Glutamatergic neuron (in vitro differentiated cells): ENCODE measurements at places on chromosomes 1 and 21.

DNA sequence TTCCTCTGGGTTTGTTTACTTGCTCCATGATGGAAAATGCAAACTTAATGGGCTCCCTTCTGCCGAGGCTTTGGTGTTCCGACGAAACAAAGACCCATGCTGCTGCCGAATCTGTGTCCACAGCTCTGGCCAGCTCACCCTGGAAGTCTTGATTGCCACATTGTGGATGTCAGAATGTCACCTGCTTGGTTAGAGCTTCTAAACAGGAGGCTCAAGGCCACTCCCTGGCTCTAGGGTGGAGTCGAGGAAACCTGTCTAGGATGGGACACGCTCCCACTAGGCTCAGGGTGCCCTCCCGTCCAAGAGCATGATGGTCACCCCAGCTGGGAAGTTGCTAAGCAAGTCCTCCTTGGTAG lies 279.3 kb upstream of the VAMP3 start:
- peaks cover 4% of the 10 kb centered on the region for H3K27me3 ChIP-seq
- H3K4me1 ChIP-seq: peaks cover 21% of the 10 kb centered on the region
- H3K36me3 ChIP-seq: no peaks in the 10 kb centered on the region
- H3K27ac ChIP-seq: no peak overlapping the region
- DNase-seq: no peak

- H3K4me1 ChIP-seq: peaks cover 7% of the 10 kb centered on the region
- H3K27ac ChIP-seq: no peak overlapping the region
- H3K4me3 ChIP-seq: no peak overlapping the region
- H3K27me3 ChIP-seq: peaks cover 7% of the 10 kb centered on the region
- no peak for DNase-seq
Observed at GRCh38 chr1:151545542-151545941, 5.4 kb downstream of the TUFT1 start.

DNA sequence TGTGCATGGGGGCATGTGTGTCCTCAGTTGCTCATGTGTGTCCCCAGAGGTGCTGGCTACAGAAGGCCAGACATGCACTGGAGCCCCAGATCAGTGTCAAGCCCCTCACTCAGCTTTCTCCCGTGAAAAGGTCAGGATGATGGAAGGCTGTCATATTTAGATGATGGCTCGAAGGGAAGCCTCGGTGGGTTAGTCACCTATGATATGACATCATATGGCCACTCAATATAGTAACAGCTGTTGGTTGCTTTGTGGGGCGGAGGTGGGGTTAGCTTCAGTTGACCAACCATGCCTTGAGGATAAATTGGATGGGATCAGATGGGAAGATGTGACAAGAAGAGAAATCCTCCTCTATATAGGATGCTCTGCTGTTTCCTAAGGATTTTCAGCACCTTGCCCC lies 43.5 kb upstream of the ATF3 start:
- peaks cover 18% of the 10 kb centered on the region for H3K4me1 ChIP-seq
- no peak for DNase-seq
- no peak overlapping the region for H3K4me3 ChIP-seq
- peaks cover 9% of the 10 kb centered on the region for H3K27me3 ChIP-seq
- H3K27ac ChIP-seq: no peak overlapping the region

DNA sequence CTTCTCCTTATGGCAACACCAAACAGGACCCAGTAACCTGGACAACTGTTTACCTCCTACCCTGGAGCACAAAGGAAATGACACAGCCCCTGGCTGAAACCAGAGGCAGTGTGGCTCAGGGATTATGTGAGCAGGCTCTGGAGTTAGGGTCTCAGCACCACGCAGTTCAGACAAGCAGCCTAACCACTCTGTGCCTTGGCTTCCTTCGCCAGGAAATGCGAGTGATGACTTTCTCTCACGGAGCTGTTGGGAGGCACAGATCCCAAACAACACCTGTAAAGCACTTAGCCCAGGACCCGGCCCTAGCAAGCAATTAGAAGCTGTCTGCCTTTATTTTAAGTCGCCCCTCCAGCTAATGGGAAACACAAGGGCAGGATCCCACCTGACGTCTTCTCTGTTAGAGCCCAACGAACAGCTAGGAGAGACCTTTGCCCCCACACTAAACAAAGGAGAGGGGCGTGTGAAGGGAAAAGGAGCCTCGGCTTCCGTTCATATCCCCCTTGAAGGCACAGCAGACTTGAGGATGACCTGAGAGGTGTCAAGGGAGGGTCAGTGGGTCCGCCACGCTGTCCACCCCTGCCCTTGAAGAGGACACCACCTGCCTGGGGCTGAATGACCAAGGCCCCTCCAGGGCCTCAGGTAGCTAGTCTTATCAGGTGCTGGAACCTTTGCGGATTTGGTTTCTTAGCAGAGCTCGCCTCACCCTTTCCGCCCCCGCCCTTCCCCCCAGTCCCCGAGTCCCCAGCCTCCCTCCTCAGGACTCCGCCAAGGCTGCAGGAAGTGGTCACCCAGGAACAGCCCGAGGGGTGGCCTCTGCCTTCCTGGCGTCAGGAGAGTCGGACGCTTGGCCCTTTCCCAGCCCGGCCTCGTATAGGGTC lies 860 bp downstream of the TMEM63A start:
- H3K4me3 ChIP-seq: peak overlapping the region; percentile 80
- peaks cover 10% of the 10 kb centered on the region for H3K27me3 ChIP-seq
- no peak for DNase-seq

- H3K27ac ChIP-seq: no peak overlapping the region
- H3K27me3 ChIP-seq: no peaks in the 10 kb centered on the region
- DNase-seq: no peak
- peaks cover 17% of the 10 kb centered on the region for H3K36me3 ChIP-seq
Observed at GRCh38 chr1:34808051-34808810, 15.4 kb downstream of the GJA4 start.

GRCh38 chr1:156808186-156809030 lies 8.2 kb downstream of the SH2D2A start:
- H3K27me3 ChIP-seq: peaks cover 25% of the 10 kb centered on the region
- no peak overlapping the region for H3K4me3 ChIP-seq

GRCh38 chr1:208731981-208732821 lies 488.0 kb upstream of the PLXNA2 start:
- H3K27me3 ChIP-seq: no peaks in the 10 kb centered on the region
- no peaks in the 10 kb centered on the region for H3K36me3 ChIP-seq
- H3K4me1 ChIP-seq: peaks cover 3% of the 10 kb centered on the region

DNA sequence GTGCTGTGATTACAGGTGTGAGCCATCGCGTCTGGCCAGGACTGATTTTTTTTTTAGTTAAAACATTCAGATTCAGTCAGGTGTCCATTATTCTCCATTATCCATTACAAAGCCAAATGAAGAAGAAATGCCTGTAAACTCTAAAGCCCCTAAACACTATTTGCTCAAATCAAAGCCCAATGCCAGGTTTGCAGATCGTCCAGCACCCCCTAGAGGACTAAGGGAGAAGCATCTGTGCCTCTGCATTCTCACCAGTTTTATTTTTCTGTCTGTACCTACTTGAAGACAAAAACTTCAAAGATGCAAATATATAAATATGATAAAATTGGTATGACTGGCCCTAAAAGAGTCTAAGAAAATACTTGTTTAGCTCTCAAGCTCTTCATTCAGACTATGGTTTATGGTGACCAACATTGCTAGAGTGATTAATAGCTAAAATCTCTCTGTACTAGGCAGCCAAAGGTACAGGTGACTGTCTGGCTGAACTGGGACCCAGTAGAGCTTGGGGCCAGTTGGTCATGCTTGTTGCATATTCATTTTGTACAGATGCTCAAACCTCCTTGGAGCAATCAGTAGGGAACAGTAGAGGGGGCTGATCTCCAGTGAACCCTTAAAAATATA lies 138.4 kb downstream of the SYT2 start:
- DNase-seq: no peak
- H3K27me3 ChIP-seq: no peaks in the 10 kb centered on the region
- no peak overlapping the region for H3K27ac ChIP-seq
- no peaks in the 10 kb centered on the region for H3K36me3 ChIP-seq

DNA sequence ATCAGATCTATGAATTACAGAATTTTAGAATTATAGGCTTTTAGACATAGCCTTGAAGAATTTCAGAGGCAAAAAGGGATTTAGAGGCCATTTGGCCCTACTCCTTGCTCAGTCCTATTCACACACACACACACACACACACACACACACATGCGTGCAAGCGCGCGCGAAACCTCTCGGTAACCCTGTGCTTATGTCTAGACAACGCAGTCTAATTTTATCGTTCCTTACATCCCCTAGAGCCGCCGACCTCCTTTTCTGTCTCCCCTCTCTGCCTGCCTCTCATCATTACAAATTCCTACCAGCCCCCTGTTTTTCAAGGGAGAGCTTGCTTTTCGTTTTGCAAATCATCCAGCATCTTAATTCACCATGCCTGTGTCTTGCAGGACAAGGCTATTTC lies 252.1 kb downstream of the FOXD2 start:
- H3K4me1 ChIP-seq: peaks cover 30% of the 10 kb centered on the region
- H3K4me3 ChIP-seq: no peak overlapping the region
- no peak for DNase-seq
- H3K27me3 ChIP-seq: peaks cover 3% of the 10 kb centered on the region

GRCh38 chr1:79524126-79524525 lies 517.6 kb upstream of the ADGRL4 start:
- H3K36me3 ChIP-seq: no peaks in the 10 kb centered on the region
- H3K4me3 ChIP-seq: no peak overlapping the region

GRCh38 chr1:213049232-213049631 lies 1.8 kb upstream of the RPS6KC1 start:
- H3K27me3 ChIP-seq: peaks cover 4% of the 10 kb centered on the region
- H3K27ac ChIP-seq: no peak overlapping the region
- no peak overlapping the region for H3K4me3 ChIP-seq
- peaks cover 9% of the 10 kb centered on the region for H3K4me1 ChIP-seq
- peaks cover 8% of the 10 kb centered on the region for H3K36me3 ChIP-seq

DNA sequence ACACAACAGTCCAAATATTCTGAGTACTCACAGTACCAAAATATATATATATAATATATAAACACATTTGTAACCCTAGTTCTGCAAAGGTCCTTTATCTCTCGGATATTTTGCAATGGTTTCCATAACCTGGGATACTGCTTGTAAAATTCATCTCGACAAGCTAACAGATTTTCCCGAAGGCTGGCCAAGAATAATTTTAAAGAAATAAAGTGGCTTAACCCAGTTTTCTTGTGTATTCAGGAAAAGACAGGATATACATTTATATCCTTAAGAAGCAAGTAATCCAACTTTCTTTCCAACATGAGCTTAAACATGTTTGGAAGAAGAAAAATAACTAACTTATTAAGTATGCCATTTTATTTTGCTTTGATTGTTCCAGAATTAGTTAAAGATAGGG lies 348.7 kb upstream of the RUNX1 start:
- no peaks in the 10 kb centered on the region for H3K4me1 ChIP-seq
- no peak overlapping the region for H3K4me3 ChIP-seq
- peaks cover 4% of the 10 kb centered on the region for H3K27me3 ChIP-seq
- H3K36me3 ChIP-seq: no peaks in the 10 kb centered on the region

DNA sequence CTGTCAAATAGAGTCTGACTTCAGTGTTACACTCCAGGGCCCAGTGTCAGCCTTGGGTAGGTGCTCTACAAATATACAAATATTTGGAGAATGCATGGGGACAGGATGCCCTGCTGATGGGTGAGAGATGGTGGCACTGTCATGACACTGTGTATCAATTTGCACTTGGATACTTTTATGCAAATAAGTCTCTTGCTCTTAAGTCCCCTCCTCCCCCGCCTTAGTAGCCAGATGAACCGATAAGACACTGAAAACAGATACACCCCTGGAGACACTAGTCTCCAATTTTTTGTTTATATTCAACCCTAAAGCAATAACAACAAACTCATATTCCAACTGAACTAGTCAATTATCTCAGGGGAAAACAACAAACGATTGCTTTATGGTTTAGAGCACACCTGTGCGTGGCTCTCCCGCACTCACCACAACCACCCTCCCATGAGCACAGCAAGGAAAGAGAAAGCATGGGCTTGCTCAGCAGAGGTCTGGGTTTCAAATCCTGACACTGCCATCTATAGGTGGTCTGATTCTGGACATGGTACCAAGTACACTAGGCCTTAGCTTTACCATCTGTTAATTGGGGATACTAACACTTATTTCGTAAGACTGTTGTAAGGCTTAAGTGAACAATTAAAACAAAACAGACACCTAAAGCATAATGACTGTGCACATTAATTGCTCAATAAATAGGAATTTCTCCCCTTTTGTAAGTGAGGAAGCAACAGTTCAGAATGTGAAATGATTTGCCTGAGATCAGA lies 50.3 kb downstream of the HIVEP3 start:
- H3K4me3 ChIP-seq: no peak overlapping the region
- no peak overlapping the region for H3K27ac ChIP-seq
- peaks cover 30% of the 10 kb centered on the region for H3K4me1 ChIP-seq
- no peak for DNase-seq

DNA sequence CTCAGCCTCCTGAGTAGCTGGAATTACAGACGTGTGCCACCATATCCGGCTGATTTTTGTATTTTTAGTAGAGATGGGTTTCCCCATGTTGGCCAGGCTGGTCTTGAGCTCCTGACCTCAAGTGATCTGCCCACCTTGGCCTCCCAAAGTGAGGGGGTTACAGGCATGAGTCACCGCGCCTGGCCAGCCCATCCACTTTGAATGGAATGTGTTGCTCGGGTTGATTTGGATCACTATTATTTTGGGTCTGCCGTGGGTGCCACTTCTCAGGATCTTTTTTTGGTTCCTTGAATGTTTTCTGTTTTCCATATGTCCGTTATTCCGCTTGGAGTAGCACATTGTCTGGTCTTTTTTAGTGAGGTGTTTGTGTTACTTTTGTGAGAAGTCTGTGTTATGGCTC lies 17.0 kb downstream of the PCNT start:
- H3K36me3 ChIP-seq: peaks cover 20% of the 10 kb centered on the region
- H3K27ac ChIP-seq: no peak overlapping the region
